NCI-H146 (cell line): ENCODE measurements at places on chromosomes 12 and 14.
A peak's percentile ranks its signal among the peaks of the same experiment; 100 is the strongest.

- no peak for DNase-seq
These were observed 108.7 kb downstream of the TTC8 start for GRCh38 chr14:88933191-88933590.

DNA sequence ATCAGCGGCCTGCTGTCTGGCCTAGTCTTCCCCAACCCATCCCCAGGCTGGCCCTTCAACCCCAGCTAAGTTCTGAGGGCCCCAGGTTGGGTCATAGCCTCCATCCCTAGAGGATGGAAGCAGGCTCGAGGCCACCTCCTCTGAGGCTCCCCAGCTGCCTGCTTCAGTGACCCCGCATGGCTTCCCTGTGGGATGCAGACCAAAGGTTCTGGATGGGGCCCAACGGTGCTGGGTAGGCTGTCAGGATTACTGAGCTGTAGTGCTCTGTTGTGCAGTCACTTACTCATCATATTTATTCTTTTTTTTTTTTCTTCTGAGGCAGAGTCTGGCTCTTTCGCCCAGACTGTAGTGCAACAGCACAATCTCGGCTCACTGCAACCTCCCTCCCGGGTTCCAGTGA lies 92.0 kb downstream of the IRF2BPL start:
- no peak for DNase-seq

- no peak for DNase-seq
These were observed 211.3 kb downstream of the ALG10 start for GRCh38 chr12:34233618-34234017.

GRCh38 chr12:47021298-47021697 lies 58.1 kb upstream of the PCED1B start:
- peak; percentile 21 for DNase-seq

DNA sequence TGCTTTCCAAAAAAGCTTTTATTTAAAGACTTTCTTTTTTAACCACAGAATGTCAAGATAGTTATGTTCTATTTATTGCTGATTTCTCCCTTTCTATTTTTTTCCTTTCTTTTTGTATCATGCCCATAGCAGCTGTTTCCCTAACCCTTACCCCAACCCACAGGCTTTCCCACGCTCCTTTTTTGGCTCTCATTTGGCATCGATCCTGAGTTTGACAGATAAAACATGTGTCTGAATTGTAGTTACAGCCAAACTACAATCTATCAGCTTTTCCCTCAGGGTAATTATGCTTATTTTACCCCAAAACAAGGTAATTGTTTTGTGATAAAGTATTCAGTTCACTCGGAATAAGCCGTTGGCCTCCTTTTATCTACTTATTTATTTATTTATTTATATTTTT lies 46.7 kb downstream of the PDE3A start:
- no peak for DNase-seq

DNA sequence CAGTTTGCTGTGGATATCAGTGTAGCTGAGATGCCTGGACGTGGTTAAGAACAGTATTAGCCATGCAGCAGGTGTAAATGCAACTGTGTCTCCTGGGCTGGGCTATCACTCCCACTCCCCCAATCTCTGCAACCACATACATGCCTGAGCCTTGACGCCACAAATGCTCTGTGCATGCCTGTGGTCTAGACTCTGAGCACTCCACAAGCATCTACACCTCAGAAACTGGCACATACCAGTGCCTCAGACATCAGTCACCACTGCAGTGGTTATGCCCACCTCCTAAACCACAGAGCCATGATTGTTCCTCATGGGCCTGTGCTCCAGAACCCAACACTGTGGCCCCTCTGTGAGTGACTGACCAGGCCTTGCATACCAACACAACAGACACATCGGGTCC lies 226.8 kb upstream of the ALG10 start:
- DNase-seq: no peak

DNA sequence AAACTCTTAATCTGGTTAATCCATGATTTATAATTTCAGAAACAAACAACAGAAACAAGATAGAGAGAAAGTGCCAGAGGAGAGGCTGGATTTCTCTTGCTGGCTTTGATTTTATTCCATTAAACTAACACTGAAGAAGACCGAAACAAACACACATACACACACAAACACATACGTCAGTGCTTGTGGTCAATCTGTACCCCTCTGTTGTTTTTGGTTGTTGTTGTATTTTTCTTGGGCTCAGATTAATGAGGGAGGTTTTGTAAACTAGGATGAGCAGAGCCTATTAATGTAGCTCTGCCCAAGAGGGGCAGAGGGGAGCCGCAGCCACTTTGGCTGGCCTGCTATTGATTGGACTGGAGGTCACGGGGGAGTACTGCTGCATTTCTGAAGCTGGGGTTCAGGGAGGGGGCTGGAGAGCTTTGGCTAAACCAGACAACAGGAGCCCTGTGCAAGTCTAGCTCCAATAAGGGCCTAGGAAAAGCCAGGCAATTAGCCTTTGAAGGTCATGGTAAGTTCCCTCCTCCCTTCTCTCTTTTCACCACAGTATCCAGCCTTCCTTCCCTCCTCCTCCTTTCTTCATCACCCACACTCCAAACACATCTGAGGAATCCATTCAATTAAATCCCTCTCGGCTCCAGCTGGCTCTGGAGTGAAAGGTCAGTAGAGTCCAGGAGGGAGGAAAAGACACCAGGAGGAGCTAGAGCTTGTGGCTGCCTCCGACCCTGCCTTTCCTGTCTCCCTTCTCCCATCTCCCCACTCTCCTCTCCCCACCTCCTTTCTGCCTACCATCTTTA lies 344.1 kb upstream of the LMO3 start:
- no peak for DNase-seq

DNA sequence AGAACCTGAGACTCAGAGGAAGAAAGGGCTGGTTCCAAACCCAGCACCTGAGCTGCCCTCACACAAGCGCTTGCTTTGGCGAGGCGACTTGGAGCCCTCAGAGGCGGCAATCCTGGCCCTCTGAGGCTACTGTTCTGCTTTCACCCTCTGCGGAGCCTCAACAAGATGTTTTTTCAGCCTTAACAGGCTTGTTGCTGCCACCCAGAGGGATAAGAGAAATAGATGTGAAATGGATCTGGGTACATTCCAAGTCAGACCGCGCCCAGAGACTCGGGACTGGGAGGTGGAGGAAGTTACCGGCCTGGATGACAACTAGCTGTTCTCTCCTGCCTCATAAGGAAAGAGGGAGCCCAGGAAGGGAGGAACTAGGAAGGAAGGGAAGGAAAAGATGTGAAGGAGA lies 89.6 kb downstream of the TTC7B start:
- peak; percentile 63 for DNase-seq

DNA sequence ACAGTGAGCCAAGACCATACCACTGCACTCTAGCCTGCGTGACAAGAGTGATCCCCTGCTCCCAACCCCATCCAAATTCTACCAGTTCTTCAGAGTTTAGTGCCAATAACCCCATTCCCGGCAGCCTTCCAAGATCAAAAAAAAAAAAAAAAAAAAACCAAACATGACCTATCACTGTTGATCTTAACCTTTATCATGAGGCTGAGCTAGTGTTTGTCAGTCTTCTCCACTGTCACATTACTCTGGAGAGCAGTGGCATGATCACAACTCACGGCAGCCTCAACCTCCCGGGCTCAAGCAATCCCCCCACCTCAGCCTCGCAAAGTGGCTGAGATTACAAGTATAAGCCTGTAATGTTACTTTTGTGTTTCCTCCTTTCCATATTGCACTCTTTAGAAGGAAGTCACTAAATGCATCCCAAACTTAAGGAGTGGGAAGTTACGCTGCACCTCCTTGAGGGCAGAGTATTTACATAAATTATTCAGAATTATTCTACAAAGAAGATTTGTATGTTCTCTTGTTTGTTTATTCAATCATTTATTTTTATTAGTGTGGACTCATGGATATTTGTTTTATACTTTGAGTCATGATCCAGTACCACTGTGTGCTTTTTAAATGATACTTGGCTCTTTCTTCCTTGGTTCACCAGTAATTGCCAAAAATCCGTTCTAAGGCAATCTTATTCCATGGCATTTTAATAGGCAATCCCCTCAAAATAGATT lies 31.5 kb upstream of the FAM222A start:
- DNase-seq: no peak

- DNase-seq: no peak
These were observed 63.2 kb downstream of the DIO3 start for GRCh38 chr14:101624536-101624935.

DNA sequence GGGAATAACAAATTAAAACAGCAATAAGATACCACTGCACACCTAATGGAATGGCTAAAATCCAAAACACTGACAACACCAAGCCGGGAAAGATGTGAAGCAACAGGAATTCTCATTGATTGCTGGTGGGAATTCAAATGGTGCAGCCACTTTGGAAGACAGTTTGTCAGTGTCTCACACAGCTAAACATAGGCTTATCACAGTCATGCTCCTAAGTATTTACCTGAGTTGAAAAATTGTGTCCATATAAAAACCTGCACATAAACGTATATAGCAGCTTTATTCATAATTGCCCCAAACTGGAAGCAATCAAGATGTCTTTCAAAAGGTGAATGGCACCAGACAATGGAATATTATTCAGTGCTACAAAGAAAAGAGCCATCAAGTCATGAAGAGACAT lies 21.6 kb downstream of the GNPTAB start:
- DNase-seq: no peak

GRCh38 chr14:102948698-102949061 lies 26.2 kb downstream of the AMN start:
- no peak for DNase-seq

DNA sequence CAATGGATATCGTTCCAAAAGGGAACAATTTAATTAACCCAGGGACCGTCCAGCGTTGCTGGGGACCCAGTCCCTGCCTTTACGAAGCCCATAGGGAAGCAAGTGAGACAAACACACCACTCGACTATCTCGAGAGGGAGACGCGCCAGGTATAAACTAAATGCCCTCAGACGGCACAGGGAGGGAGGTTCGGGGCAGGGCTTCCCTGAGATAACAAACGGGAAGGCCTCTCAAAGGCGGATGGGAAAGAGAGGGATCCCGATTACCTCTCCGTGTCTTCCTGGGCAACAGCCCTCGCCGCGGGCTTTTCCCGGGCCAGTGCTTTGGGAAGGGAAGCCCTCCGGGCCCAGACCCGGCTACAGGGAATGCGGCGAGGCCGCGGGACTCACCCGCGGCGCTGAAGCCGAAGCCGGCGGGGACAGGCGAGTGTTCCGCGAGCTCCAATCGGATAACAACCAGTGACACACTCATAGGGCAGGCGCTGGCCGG lies 390 bp downstream of the BRAP start:
- DNase-seq: peak; percentile 56

DNA sequence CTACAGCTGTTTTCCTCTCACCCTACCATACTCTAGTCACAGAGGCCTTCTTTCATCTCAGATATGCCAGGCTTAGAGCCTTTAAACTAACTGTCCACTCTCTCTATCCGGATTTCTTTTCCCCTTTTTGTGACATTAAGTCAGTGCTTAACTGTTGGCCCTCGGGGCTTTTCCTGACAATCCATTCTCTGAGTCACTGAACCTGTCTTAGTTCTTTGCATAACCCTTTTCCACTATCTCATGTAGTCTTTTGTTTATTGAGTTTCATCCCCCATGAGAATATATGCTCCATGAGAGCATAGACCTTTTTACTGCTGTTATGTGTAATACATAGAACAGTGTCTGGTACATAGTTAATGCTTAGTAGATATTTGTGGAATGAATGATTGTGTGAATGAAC lies 68.7 kb downstream of the PLEKHA5 start:
- peak; percentile 70 for DNase-seq

DNA sequence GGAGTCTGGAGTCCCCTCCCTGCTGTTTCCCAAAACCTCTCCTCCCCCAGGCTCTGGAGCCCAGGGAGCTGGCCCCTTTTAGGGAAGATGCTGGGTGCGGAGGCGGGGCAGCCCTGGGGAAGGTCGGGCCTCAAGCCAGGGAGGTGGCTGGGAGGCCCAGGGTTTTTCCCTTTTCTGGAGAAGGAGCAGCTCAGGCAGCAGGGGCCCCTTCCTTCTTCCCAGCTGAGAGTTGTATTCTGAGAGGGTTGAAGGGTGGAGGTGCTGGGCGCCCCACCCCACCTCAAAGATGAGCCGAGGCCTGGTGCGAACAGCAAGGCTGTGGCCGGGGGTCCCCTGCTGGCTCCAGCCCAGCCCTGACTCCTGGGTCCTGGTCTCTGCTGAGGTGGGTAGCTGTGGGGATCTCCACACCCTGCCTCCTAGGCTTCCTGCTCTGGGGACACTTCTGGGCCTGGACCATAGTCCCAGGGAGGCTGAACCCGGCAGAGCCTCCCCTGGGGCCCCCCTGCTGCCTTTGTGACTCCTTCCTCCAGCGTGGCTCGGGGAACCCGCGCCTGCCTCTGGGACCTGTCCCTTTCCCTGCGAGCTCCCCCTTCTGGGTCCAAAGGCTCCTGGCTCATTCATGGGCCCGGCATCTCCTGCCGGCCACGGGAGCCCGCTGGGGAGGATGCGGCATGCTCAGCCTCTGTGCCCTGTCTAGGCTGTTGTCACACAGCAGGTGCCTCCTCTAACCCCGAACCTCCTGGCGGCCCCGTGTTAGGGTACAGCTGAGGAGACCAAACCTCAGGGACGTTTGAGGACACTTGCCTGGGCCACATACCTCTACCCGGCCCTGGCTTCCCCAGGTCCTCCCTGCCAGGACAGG lies 4.4 kb downstream of the TRMT61A start:
- DNase-seq: no peak

DNA sequence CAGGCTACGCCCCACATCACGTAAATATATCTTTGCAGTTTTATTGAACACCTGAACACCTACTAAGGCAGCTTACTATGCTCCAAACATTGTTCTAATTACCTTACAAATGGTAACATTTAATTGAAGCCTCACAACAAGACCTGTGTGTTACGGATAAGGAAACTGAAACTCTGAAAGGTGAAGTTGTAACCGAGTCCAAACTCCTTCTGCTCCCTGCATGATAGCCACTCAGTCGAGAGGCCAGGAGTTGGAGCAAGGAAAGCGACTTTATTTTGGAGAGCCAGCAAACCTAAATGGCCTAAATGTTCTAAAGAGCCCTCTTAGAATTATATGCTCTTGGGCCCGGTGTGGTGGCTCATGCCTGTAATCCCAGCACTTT lies 12.6 kb upstream of the TRPV4 start:
- DNase-seq: no peak

GRCh38 chr12:132602572-132603239 lies 7.7 kb downstream of the LRCOL1 start:
- DNase-seq: no peak

- no peak for DNase-seq
These were observed 253.0 kb downstream of the KTN1 start for GRCh38 chr14:55832974-55833373.

DNA sequence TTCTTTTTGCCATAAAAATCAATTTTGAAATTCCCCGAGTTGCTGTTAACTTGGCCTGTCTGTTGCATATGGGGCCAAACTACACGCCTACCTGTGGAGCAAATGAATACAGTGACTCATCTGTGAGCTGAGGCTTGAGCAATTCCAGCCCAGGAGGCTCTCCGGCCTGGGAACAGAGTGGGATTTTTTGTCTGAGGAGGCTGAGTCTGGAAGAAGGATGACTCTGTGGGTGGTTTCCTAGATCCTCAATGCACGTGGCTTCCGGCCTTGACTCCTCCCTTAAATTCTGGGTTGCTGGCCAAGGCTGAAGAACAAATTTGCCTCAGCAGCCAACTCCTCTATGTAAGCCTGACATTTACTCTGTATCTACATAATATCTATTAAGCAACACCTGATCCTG lies 124.1 kb downstream of the SSPN start:
- DNase-seq: no peak
